ENCODE measurements at places on chromosomes 11 and 22.

DNA sequence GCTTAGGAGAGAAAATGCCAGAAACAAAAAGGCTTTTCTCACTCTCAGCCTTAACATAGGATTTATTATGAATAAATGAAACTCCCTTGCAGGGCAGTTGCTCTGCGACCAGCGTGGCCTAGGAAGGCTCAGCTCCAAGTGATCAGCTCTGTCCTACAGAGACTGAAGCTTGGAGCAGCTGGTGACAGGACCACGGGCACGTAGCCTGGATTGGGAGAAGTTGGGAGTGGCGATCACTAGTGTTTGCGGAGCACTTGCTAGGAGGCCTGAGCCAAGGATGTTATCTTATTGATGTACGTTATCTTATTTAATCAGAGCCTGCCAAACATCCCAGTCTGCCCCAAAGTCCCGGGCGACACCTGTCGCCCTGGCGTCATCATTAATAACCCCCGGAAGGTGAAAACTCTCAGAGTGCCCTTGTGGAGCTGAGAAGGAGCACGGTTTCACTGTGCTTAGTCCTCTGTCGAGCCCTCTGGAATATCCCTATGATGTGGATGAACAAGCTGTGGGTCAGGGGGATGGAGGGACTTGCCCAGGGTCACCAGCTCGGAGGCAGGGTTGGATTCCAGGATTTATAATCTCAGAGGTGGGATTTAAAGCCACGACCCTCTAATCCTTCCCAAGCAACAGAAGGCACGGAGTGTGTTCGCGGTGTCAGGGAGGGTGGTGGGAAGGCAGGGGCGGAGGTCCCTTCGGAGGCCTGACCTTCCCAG is 40.8 kb upstream of the SMIM38 start:
- no peak for DNase-seq

- DNase-seq: no peak
Observed at GRCh38 chr11:86800076-86800959, at the start of gene PRSS23. Gene PRSS23 (plus strand): TSS chr11:86800542. CDS start chr11:86807644, 7,102 bp downstream.

DNA sequence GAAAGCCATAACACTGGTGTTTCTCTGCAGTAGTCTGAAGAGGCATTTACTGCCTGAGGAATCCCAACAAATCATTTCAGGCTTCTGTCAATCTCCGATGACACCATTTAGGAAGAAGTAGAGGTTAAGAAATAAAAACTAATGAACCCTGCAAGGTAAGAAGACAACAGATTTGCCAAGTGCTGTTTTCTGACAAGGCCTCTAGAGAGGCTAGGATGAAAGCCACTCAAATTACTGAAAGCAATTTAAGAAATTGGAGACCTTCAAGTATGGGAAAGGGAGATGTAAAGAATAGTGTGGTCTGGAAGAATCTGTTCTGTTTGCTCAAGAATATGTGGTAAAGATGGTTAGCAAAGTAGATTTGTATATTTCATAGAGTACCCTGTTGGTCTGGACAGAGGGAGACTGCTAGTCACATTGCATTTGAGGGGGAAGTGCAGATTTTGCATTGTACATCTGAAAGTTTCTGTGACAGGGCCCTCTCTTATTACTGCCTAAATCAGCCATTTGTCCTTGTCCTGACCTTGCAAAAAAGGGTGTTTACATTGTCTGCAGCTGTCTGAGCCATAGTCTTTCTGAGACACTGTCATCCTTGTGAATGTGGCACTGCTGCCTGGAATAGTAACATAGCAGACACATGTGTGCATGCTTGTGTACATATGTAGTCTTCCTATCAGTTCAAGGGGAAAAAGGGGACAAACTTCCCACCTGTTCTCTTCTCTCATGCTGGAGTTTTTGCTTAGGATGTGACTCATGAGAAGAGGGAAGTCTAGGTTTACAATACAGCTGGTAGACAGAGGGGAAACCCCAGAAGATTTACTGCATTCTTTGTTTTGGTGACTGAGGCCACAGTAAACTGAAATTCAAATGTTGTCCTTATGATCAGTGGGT is 640.2 kb upstream of the KIRREL3 start:
- DNase-seq: no peak

DNA sequence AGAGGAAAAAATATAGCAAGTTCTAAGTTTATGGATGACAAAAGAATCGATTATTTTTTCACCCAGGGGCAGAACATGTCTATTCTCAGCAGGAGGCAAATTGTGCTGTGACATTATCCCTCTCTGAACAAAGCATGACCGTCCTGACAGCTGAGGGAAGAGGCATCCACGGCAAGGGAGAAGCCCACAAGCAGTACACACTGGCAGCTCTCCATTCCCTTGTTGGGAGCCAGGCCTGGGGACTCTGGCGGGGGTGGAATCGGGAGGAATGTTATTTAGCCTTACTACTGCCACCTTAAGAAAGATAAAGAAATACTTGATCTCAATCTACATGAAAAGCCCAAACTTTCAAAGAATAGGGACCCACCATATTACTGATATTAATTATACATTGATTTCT is 3.4 kb downstream of the KIRREL3 start:
- no peak for DNase-seq

Measured in stimulated activated CD4-positive, alpha-beta T cell treated with anti-CD3 and anti-CD28 coated beads, TNF-alpha, amount 100 ng/mL, for 24 hours (primary cell).